ENCODE measurements at places on chromosomes 6 and 20.

DNA sequence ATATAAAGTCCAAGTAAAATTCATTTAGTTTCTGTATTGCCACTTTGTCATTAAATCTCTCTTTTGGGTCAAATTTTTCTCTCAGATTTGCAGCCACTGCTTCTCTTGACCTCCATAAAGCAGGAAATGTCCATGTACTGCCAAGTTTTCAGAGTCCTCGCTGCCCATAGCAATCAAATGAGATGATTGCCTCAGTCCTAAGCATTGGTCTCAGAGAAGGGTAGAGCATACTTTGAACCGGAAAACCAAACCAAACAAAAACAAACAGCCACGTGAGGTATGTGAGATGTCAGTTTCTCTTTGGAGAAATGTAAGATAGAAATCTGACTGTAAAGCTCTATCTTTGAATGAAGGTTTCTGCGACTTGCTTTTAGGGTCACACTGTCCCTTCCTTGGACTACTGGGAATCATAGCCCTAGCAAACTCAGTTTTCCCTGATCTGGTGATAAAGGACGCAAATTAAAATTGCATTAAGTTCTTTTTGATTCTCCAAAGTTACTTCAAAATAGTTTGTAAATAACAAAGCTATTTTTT lies 505.4 kb upstream of the CITED2 start:
- DNase-seq = no peak

DNA sequence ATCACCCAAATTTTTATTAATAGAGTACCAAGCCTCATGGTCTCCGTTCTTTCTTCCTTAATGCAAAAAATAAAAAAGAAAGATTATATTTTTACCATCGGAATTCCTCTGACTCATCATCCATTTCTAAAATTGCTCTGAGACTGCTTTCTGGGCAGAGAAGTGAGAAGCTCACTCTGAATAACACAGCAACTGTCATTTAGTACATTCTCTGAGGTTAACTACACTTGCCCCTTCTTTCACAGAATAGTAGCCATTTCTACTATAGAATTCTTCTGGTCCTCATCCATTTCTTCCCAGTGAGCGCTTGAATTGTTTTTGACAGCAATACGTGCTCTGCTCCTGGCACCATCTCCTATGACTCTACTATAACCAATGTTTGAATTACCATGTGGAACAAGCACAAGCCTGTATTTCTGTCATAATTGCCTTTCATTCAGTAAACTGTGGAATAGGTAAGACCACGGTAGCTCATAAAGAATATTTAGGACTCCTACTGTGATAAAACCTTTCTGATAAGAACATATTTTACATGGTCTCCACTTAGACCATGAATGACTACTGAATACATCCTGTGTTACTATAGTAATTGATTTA lies 435.5 kb upstream of the NRSN1 start:
- no peak for DNase-seq

GRCh38 chr6:93177438-93177837 lies 241.9 kb downstream of the EPHA7 start:
- no peak for DNase-seq

- no peak for DNase-seq
Measured at GRCh38 chr20:23371496-23371895, 9.5 kb downstream of the GZF1 start.

DNA sequence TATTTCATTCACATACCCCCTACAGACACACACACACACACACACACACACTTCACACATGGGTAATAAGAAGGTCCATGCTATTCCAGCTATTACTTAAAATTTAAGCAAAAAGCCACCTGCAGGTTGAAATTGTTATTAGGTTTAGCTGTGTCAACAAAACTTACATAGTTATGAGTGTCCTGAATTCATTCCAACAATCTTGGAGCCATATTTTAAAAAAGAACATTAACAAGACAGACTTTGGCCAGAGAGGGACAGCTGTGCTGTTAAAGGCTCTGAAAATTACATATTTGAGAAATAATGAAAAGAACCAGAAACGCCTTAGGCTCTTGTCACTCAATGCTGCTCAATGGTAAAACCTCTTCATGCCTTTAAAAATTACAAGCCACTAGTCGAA lies 455.3 kb downstream of the EPM2A start:
- DNase-seq = no peak

GRCh38 chr20:9686455-9686854 lies 152.4 kb downstream of the PAK5 start:
- DNase-seq = no peak

DNA sequence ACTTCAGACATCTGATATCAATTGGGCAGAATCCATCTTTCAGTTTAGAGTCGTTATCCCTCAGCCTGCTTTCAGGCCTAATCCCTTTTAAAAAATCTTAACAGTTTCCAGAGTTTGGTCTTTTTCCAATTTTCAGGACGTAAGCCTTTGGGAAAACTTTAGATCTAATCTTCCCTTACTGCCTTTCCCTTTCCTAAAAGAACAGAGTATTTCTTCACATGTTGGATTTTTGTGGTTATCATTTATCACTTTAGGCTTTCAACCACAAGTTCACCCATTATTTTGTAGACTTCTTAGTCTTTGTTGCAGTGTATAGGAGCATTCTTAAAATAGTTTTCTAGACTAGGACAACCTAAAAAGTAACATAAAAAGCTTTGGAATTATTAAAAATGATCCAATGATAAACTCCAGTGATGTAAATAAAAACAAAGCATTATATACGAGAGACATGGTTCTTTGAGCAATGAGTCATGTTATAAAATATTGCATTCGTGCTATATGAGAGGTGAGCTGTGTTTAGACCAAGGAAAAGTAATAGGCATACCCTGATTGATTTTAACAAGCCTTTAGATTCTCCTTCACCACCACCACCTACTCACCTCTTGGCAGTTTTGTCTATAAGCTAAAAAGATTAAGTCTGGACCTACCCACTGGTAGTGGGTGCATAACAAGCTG lies 90.4 kb upstream of the MCHR2 start:
- DNase-seq = no peak

DNA sequence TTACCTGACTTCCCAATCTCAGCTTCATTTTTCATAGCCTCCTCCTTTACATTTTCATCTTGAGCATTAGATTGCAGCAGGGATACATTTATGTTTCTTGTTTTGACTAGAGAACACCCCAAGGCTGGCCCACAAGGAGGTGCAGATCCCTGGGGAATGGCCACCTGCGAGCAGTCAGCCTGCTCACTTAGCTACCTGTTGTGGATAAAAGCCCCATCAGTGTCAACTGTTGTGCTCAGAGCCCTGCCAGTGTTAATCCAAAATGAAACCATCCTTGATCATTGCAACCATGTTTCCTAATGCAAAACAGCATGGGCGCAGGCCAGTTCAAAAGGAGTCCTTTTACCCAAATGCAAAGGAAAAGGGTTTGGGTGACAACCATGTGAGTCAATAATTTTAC lies 50.8 kb downstream of the CNR1 start:
- DNase-seq = no peak
